ENCODE measurements at places on chromosomes 1 and 21.

DNA sequence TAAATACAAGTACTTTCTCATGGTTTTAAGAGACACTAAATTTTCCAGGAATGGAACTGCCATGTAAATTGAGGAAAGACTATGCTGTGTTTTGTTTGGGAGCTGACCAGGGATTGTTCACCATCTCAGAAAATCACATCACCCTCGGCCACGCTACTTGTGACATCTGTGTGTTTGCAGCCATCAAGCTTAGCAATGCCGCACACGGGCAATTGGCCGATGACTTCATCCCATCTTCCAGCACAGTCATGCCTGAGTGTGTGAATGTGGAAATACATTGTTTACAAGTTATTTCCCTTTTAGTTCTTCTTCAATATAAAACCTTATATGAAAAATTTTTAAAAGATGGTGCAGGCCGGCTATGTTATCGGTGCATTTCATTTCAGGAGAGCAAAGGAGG, 121.6 kb downstream of the GLIS1 start:
- no peak for DNase-seq

GRCh38 chr1:55047611-55048010, 8.3 kb downstream of the PCSK9 start:
- no peak for DNase-seq

DNA sequence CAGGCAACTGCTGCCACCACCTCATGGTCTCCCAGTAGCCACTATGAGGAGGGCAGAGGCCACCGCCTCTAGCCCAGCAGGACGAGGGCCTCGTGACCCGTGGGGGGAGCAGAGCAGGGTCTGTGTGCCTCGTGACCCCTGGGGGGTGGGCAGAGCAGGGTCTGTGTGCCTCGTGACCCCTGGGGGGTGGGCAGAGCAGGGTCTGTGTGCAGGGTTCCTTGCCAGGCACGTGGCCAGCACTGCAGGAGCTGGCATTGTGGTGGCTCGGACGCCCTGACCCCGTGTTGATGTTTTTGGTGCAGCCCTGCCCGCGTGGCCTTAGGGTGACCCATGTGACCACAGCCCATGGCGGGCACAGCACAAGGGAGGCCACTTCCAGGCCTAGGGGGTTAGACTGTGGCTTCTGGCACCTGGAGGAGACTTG, 52.8 kb downstream of the SLX9 start:
- no peak for DNase-seq

DNA sequence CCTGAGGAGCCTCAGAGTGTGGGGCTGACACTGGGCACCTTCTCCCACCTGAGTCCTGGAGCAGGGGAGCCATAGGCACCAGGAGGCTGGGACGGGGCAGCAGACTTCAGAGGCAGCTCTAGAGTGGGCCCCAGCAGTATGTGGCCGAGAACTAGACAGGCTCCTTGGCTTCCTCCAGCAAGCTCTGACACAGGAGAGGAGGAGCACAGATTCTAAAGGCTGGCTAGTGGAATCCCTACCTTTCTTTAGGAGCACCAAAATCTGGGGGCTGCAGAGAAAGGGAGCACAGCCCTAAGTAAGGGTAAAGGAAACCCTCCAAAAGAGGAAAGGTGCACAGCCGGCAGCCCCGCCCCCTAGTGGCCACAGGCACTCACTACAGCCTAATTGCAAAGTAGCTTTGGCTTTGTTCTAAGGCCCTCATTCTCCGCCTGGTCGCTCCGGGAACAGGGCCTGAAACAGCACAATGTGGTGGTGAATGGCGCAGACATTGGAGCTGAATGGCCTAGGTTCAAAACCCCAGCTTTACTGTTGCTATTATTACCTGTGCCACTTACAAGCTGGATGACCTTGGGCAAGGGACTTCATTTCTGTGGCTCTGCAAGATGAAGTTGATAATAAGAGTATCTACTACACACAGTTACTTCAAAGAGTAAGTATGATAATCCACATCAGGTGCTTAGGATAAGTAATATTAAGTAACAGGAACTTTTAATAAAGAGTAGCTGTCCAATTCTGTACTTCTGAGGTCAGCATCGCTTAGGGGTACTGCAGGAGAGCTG, 8.8 kb upstream of the GUCA2A start:
- peak; percentile 67 for DNase-seq

GRCh38 chr1:36172017-36172747, 16.2 kb downstream of the MAP7D1 start:
- no peak for DNase-seq

- no peak for DNase-seq
These were observed 4.1 kb downstream of the KIF21B start for GRCh38 chr1:201019321-201019977.

DNA sequence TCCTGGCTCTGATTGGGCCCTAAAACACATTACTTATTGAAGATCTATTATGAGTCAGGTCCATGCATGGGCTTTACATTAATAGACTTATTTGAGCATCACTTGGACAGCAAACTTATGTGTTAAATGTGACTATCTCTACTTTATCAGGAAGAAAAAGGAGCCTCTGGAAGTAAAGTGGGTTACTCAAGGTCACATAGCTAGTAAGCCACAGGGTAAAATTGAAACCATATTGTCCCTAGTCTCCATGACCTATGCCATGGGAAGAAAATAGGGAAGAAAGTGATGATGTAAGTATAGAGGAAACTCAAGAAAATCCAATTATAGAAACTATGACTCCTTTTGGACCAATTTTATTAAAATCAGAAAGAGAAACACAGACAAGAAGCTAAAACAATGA, 555.3 kb downstream of the NUF2 start:
- no peak for DNase-seq

DNA sequence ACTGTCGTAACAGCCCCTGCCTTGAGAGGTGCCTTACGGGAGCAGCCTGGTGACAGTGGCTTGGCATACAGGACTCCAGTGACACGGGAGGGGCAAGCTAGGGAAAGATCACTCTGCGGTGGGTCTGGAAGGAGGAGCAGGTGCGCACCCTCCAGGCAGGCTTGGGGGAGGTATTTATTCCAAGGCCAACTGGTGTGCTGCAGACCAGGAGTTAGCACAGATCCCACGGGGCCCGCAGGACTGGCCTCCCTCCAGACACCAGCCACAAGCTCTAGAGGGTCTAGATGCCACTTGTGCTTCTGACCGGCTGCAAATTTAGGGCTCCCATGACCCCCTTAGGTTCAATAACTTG, 22.1 kb downstream of the PSEN2 start:
- no peak for DNase-seq

DNA sequence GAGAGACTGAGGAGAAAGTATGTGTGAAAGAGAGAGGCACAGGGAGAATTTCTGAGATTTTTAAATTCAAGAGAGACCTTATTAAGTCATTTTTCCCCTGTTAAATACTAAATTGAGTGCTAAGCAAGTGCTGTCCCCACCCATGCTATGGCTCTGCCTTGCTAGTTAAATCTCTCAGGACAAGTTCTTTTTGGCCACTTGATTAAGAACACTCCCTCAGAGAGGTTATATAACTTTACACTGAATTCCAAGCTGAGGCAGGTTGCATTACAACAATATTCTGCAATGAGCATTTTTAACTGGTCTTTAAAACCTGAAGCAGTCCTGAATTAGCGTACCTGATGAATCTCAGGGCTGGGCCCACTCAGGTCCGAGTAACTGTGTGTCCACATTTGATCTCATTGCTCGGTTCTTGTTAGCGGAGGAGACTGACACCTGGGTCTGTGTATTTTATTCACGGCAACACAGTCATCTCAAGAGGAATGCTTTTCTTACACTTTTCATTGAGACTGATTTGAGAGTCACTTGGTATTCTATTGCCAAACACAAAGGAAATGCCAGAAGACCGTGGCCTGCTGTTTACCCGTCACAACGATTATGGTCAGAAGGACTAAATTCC, 187.6 kb upstream of the ST6GALNAC5 start:
- no peak for DNase-seq

- no peak for DNase-seq
These were observed 10.3 kb upstream of the LAD1 start for GRCh38 chr1:201409440-201409839.

GRCh38 chr1:224879162-224879803, 50.2 kb upstream of the DNAH14 start:
- no peak for DNase-seq

GRCh38 chr1:177872308-177872900, 97.5 kb downstream of the SEC16B start:
- DNase-seq = no peak

- DNase-seq = no peak
These were observed 62.6 kb upstream of the ATP2B4 start for GRCh38 chr1:203564024-203564423.

DNA sequence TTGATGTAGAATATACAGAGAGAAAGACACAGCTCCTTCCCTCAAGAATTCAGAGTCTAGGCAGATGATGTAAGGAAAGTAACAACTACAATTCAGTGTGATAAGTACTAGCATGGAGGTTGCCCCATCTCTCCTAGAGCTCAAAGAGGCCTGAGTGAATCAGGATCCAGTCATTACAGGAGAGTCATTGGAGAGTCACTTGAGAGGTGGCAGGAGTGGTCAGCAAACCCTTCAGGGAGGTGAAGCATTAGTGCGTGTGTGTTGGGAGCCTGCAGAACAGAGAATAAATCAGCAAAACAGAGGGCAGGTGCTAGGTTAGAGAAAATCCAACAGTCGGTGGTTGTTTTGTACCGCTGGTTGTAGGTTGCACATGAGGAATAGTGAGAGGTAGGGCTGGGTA, 46.1 kb downstream of the GRIK1 start:
- no peak for DNase-seq

- DNase-seq = no peak
These were observed 41.2 kb upstream of the TTC22 start for GRCh38 chr1:54842206-54842915.

DNA sequence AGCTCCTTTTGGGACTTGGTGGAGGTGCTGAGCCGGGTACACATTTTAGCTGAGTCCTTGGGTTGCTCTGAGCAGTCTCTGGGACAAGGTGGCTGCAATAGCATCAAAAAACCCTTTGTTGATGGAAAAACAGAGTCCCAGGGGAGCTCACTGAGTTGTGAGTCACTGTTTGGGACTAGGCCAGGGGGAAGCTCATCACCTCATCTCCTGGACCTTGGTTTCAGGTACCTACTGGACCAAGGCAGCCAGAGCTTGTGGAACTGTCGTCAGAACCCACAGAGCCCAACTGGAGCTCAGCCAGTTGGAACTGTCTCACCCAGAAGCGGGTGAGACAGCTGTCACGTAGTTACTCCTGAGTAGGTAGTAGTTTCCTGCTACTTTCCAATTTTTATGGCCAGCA, 146.7 kb downstream of the HLX start:
- DNase-seq = no peak

GRCh38 chr1:219782929-219783328, 145.4 kb downstream of the SLC30A10 start:
- no peak for DNase-seq

- DNase-seq = no peak
These were observed 13.7 kb upstream of the TRIM62 start for GRCh38 chr1:33195556-33195955.

- DNase-seq = no peak
These were observed 29.0 kb downstream of the NME7 start for GRCh38 chr1:169338617-169339016.

- no peak for DNase-seq
These were observed 556.2 kb upstream of the CHRM3 start for GRCh38 chr1:238830036-238830611.
